ENCODE measurements at places on chromosomes 2 and 18. TPM values are rescaled to one million over a fixed set of nuclear protein-coding genes. Genes with fewer than 3 reads are reported as not detected.

DUSP19 gene
- total RNA-seq: 1.1 TPM

NDC80 gene
- total RNA-seq: 78.9 TPM

PRSS56 gene
- not detected for total RNA-seq

IL1R1 gene
- 1.5 TPM for total RNA-seq

AKAIN1 gene
- total RNA-seq: not detected

STAT4 gene
- 122 TPM for total RNA-seq

CROCC2 gene
- not detected for total RNA-seq

CD8A gene
- 4.1 TPM for total RNA-seq

LDLRAD4 gene
- total RNA-seq: 19.1 TPM

CRYGC gene
- total RNA-seq: not detected

PCBP1 gene
- 483 TPM for total RNA-seq

CAVIN2 gene
- total RNA-seq: not detected

PRKAG3 gene
- not detected for total RNA-seq

NTSR2 gene
- not detected for total RNA-seq

CRYGD gene
- not detected for total RNA-seq

TSPYL6 gene
- not detected for total RNA-seq

UPP2 gene
- total RNA-seq: not detected

LYPD1 gene
- not detected for total RNA-seq

CHRNG gene
- not detected for total RNA-seq

ALK gene
- total RNA-seq: not detected

CFAP53 gene
- 0.83 TPM for total RNA-seq

SLC9A4 gene
- total RNA-seq: 0.10 TPM

WNT10A gene
- total RNA-seq: 0.70 TPM

CYRIA gene
- total RNA-seq: 0.05 TPM

NT5DC4 gene
- not detected for total RNA-seq

IL37 gene
- 0.33 TPM for total RNA-seq

INPP5D gene
- 157 TPM for total RNA-seq

STRADB gene
- 18.9 TPM for total RNA-seq

LDAH gene
- 28.1 TPM for total RNA-seq

KRTCAP3 gene
- total RNA-seq: 10.1 TPM

MYOM1 gene
- total RNA-seq: 2.4 TPM

TWIST2 gene
- not detected for total RNA-seq

FAM228A gene
- total RNA-seq: 0.23 TPM

GFPT1 gene
- 29.6 TPM for total RNA-seq

ALKAL2 gene
- not detected for total RNA-seq

FKBP7 gene
- 1.6 TPM for total RNA-seq

BOLL gene
- not detected for total RNA-seq

TFCP2L1 gene
- 0.08 TPM for total RNA-seq

SERPINB12 gene
- not detected for total RNA-seq

Data from activated CD4-positive, alpha-beta memory T cell treated with anti-CD3 and anti-CD28 coated beads, Interleukin-2, amount 10 ng/mL, durations not matched to agents 7 days and 5 days (primary cell).